ENCODE measurements at places on chromosomes 13 and 19.

GRCh38 chr19:16118489-16119033, 6.9 kb downstream of the RAB8A start:
- no peak for DNase-seq

- no peak for DNase-seq
Observed at GRCh38 chr13:102922184-102922583, 76.4 kb downstream of the ERCC5 start.

DNA sequence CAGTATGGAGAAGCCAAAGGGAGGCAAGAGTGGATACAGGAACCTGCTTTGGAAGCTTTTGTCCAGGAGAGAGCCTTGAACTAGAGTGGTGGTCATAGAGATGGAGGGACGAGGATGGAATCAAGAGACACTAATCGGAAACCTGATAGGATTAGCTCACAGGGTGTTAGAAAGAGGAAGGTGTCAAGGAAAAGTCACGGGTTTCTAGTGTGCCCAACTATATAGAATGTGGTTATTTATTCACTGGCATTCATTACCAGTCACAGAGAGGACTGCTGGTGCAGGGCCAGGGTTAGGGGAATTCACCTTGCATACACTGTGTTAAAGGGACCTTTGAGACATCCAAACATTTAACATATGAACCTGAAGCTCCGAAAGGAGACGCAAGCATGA, 43.4 kb upstream of the URAD start:
- no peak for DNase-seq

DNA sequence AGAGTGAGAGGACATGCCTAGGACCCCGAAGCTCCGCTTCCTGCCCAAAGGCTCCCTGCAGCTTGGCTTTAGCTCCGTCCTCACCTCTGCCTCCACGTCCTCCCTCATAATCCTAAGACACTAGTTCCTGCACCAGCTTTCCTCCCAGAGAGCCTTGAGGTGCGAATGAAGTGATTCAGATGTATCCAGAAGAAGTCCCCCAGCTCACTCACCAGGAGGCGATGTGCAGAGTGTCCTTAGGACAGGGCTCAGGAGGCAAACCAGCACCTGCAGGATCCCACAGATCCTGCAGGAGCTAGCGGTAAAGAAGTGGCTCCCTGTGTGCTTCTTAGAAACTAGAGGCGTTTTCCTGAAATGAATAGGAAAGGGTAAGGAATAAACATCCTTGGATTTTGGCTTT, 109.7 kb downstream of the HSPH1 start:
- no peak for DNase-seq

- no peak for DNase-seq
Observed at GRCh38 chr13:110560601-110561343, 750 bp downstream of the RAB20 start.

DNA sequence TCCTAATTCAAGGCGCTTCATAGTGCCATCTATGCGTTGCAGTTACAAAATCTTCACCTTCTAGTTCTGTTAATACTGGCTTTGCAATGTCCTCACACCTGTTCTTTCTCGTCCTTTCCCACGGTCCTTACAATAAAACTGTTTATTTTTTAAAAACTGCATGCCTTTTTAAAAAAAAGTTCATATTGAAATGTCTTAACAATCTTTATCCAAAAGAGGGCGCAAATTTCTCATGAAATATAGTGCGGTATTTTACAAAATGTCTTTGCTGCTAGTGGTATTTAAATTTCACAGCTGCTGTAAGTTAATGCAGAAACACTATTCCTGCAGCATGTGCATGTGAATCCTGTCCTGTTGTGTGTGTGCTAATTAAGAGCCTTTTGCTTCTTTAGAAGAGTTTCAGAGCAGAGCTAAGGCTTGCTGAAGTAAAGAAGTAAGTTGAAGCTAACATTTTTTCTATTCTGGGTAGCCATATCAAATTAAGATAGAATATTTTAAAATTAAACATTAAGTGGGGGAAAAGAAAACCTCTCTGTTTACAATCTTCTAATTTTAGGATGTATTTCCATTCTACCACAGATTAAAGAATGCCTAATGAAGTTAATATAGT, 15.8 kb upstream of the CLDN10 start:
- no peak for DNase-seq

DNA sequence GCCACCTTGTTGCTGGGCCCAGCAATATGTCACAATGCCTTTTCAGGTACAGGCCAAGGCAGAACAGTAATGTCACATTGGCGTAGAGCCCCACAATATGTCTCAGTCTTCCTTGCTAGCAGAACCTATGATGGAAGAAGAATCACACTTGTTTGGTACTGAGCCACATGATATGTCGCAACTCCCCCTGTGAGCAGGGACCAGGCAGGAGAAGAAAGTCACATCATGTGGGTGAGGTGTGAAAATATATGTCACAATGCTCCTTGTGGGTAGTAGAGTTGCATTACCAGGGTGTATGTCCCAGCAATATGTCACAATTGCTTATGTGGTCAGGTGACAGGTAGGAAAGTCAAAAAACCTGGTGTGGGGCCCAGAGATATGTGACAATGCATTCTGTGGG, 7.1 kb upstream of the ZNF91 start:
- DNase-seq, result no peak

DNA sequence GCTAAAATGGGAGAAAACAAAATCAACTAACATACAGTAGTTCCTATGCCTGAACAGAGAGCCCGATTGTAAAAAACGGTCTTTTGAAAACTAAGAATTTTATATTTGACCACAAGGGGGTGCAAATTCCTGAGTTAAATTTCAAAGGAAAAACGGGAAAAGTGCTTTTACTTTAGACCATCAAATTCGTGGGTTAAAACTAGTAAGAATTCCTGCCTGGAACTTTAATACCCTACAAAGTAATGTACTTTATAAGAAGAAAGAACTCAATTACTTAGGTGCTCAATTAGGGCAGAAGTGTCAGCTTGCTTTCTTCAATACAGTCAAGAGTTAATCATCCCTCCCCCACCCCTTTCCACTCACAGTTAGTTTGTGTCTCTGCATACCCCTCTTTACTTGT, 69.8 kb downstream of the KCNRG start:
- DNase-seq, result no peak

- DNase-seq, result peak; percentile 24
Observed at GRCh38 chr13:29858667-29859066, 8.2 kb upstream of the UBL3 start.

- DNase-seq, result no peak
Observed at GRCh38 chr19:18999896-19000620, 33.3 kb downstream of the SUGP2 start.

- no peak for DNase-seq
Observed at GRCh38 chr13:77719128-77719527, 21.6 kb downstream of the SLAIN1 start.

DNA sequence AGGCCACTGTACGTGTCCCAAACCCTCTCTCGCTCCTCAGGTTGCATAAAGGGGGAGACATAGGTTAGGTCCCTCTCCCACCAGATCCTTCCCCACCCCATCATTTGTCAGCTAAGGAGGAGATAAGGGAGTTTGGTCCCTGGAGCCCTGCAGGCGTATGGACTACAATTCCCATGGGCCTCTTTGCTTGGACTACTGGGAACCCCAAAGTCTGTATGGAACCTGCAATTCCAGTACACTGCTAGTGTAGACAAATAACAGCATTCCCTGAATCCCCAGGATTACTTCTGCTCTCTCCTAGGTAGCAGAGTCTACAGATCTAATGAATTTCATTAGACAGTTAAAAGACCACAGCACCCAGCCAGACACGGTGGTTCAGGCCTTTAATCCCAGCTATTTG, 16.0 kb upstream of the HSD17B14 start:
- no peak for DNase-seq

- DNase-seq, result no peak
Observed at GRCh38 chr19:17296273-17296672, 7.0 kb downstream of the ABHD8 start.

DNA sequence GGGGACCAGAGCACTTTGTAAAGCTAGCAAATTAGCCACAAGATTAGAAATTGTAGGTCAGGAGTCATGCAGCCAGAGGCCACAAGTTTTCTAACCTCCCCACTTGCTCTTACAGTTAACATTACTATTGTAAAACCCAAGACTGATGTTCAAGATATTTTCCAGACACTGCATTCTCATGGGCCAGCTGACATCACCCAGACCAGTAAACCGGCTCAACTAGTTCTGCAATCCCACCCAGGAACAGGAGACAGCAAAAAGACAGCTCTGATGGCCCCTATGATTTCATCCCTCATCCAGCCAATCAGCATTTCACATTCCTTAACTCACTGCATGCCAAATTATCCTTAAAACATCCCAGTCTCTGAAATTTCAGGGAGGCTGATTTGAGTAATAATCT, 178.5 kb downstream of the PRR20E start:
- no peak for DNase-seq

DNA sequence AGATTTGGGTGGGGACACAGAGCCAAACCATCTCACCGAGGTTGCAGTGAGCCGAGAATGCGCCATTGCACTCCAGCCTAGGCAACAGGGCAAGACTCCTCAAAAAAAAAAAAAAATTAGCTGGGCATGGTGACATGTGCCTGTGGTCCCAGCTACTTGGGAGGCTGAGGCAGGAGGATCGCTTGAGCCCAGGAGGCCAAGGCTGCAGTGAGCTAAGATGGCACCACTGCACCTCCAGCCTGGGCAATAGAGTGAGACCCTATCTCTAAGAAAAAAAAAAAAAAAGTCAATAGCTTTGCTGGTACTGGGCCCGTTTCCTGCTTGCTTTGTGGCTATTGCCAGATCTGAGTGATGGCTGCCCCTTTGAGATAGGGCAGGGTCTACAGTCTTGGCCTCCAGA, 13.1 kb downstream of the ACP7 start:
- DNase-seq, result no peak

DNA sequence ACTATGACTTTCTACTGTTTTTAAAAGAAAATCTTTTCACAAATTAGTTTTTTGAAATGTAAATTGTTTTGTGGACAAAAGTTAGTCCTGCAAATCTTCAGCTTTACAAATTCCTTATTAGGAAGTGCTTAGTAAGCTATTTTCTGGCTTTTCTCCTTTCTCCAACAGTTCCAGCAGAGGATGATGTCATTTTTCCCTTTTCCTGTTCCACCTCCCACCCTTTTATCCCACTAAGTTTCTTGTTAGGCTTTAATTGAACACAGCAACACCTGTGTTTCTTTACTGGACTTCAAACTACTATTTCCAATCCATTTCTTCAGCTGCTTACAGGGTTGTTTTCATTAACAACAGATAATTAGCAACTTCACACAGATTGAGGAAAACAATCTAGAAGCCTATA, 389.2 kb downstream of the NDFIP2 start:
- no peak for DNase-seq

GRCh38 chr13:112651311-112651710, 38.5 kb upstream of the ATP11A start:
- no peak for DNase-seq

DNA sequence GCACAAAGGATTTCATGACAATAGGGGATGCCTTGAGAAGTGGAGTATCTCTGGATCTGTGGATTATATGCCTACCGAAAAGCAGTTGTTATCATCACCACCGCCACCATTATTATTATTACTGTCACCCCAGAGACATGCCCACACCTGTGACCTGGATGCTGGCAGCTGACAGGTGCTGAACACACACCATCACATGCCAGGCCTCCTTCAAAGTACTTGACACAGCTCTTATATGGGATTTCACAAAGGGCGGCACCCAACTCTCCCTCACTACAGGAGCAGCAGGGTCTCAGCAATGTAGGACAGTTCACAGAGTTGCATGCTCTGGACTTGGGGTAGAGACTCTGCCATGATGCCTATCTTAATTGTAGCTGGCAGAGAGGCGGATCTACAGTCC, 5.6 kb upstream of the GPR42 start:
- no peak for DNase-seq

GRCh38 chr13:33207615-33207961, 78.0 kb downstream of the STARD13 start:
- DNase-seq, result no peak

GRCh38 chr19:14544977-14545715, 15.8 kb downstream of the TECR start:
- no peak for DNase-seq

DNA sequence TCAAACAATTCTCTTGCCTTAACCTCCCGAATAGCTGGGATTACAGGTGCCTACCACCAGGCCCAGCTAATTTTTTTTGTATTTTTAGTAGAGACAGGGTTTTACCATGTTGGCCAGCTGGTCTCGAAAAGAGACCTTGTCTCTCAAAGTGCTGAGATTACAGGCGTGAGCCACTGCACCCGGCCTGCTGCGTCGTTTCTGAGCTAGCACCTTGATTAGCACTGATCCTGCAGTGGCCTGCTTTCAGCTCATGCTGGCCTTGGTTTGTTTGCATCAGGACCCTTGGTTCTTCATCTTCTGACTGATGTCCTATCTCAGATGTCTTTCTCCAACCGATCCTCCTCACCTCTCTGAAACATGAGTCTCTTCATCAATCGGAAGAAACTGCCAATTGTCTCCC, 4.9 kb upstream of the TFDP1 start:
- no peak for DNase-seq

GRCh38 chr13:53105890-53106289, 77.3 kb downstream of the OLFM4 start:
- DNase-seq, result no peak

- no peak for DNase-seq
Observed at GRCh38 chr19:47686679-47687450, 26.4 kb upstream of the EHD2 start.

GRCh38 chr19:38231918-38232317, 7.9 kb upstream of the DPF1 start:
- no peak for DNase-seq

- DNase-seq, result no peak
Observed at GRCh38 chr19:39949026-39949747, 14.8 kb upstream of the FCGBP start.

DNA sequence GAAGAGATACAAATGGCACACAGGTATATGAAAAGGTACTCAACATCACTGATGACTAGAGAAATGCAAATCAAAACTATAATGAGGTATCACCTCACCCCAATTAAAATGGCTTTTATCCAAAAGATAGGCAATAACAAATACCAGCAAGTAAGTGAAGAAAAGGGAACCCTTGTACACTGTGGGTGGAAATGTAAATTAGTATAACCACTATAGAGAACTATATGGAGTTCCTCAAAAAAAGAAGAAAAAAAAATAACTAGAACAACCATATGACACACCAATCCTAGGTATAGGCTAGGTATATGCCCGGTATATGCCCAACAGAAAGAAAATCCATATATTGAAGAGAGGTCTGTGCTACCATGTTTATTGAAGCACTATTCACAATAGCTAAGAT, 150.9 kb downstream of the VWA8 start:
- no peak for DNase-seq

GRCh38 chr13:111115061-111115964, at the start of gene ARHGEF7:
Gene ARHGEF7, plus strand, starts transcription at chr13:111115310. Its CDS starts 217 bp downstream, at chr13:111115527.
- DNase-seq, result no peak

DNA sequence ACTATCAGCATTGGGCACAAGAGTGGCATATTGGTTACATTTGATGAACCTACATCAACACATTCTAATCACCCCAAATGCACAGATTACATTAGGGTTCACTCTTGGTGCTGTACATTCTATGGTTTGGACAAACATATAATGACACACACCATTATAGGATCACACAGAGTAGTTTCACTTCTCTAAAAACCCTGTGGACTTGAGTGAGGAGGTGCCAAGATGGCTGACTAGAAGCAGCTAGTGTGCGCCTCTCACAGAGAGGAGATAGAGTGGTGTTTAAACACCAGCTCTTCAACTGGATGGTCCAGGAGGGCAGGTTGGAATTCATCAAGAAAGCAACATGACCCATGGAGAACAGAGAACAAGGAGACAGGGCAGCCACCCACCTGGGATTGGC, 265.6 kb downstream of the TDRD3 start:
- DNase-seq, result no peak

GRCh38 chr13:79812070-79812850, 331.3 kb downstream of the NDFIP2 start:
- DNase-seq, result no peak
